Astrocyte (in vitro differentiated cells and primary cell): ENCODE measurements at places on chromosomes 3 and 15.

DNA sequence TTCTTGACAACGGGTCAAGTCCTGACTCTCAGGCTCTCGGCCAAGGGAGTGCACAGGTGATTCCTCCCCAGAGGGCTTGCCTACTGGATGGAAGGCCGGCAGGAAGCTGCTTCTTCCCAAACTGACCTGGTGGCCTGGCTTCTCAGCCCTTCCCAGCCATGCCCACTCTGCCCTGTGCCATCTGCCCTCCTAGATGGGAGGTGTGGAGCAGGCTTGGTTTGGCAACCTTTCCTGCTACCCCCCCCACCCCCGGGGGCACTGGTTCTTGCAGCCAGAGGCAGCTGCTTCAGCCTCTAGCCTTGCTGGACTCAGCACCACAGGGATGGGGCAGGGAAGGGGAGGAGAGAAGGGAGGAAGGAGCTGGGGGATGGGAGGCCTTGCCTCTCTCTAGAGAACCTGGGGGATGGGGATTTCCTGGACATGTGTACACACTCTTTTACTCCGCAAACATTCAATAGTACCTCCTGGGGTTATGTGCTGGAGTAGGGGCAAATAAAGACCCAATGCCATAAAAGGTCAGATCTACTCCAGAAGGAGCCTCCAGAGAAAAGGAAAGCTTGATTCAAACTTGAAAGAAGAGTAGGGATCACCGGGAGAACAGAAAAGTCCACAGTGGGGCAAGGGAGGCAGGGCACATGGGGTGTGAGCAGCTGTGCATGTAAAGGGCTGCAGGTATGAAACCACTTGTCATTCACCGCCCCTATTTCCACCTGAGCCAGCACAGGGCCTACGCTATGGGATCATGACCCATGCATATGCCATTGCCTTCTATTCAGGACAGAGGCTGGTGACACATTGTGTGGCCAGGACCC, 4.2 kb upstream of the DAPK2 start:
- no peak for DNase-seq

DNA sequence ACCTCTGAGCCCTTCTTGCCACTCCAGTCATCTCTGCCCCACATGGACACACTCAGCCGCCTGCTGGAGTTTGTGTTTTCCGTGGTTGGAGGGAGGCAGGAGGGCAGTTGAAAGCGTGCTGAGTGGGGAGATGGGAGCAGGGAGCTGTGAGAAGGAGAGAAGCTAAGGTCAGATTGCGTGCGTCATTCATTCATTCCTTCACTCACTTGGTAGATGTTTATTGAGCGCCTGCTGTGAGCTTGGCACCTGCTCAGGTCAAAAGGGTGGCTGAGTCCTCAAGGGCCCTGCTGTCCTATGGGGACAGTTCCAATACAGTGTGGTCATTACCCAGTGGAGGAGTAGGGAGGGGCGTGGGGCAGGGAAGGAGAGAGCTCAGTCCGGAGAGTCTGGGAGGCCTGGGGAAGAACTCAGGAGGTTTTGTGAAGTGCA, 23.5 kb downstream of the LIMD1 start:
- DNase-seq, result no peak

DNA sequence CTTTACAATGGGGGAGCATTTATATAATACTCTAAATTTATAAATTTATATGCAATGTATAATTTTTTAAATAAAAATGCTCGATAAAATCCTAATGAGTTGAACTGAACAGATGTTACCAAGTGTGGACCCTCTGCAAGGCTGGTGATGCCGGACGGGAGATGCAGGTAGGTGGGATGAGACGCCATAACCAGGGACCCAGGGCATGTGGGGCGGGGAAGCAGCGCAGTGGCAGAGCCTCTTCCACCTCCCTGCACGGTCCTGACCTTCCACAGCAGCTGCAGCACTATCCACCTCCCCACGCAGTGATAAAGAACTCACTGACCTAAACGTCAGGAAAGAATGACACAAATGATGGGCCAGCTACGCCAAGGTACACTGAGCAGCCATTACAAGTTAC, 12.8 kb downstream of the PCSK6 start:
- DNase-seq, result no peak

DNA sequence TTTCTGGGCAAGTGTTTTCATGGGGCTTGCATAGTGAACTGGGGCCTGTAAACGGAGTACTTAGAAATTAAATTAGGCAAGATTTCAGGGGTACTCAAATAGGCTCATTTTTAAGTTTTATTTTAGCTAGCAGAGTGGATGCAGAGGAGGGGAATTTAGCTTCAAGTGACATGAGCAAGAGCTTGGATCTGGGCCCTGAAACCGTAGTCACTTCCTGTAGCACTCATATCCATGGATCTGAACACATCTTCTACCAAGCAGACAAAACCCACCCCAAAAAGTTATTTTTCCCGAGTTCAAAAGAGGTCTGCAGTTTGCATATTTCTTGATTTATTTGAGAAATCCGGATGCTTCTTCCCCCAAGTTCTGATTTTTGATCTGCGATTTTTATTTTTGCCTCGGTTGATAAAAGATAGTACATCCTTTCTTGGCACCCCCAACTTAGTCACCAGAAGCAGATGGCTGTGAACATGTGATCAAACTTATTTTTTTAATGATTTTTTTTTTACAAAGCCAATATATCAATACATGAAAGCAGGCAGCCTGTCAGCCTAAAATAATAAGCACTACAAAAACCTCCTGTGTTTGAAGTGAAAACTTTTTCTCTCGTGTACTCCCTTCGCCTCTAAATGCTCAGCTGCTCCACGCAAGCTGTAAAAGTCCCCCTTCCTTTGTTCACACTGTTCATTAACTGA, 36.6 kb upstream of the STT3B start:
- DNase-seq, result peak; percentile 55

DNA sequence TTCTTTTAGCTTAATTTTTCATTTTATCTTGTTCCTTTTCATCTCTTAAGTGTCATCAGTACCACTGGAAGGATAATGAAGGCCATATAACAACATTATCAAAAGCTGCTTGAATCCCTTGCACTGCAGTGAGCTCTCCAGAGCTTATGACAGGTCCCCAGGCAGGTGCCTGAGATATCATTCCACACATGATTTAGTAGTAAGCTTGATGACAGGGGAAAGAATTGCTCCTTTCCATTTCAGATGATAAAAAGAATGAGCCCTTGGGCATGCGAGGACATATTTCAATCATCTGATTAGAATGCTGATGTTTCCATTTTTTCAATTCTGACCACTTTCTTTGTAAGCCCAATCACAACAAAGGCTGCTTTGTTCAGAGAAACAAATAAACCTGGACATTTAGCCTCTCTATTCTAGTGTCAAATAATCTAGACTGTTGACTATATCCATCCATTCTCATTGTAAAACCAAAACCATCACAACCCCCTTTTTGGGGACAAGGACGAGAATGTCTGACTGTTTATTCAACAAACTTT, 567.8 kb downstream of the IGSF11 start:
- DNase-seq, result no peak

DNA sequence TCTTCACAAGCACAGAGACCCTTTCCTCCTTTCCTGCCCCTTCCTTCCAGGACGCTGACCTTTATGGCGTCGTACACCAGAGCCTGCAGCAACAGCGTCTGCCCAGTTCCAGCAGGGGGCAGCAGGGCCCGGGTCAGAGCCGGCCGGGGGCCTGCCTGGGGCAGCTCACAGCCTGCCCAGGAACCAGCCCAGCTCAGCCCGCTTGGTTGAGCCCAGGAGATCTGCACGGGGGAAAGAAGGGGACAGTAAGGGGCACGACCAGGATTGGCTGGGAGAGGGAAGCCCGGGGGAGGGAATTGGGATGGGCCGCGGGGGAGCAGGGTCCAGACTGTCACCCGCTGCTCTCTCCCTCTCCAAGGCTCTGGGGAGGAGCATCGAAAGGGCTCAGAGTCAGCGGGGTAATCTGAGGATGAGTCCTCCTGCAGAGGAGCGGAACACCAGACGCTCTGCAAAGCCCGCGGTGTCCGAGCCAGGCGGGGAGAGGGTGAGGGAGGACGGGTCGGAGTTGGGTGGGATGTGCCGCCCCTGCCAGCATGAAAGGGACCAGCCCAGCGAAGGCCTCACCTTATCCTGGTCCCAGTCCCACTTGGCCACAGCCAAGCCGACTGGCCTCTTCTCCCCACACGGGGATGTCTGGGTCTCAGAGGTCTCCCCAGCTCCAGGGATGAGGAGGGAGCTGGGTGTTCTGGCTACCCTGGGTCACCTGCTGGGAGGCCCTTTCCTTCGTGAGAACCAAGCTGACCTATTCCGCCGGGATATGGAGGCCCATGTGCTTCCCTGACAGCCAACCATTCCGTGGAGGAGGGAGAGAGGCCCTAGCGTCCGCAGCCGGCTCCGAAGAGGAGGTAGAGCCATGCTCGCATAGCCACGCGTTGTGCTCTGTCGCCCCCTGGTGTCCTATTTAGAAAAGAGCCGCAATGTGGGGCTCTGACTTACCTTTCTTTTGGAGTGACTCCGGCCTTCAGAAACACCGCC, 7.4 kb upstream of the IGDCC3 start:
- DNase-seq, result peak; percentile 47

- no peak for DNase-seq
Measured at GRCh38 chr15:43106486-43106829, 620 bp upstream of the UBR1 start.

GRCh38 chr3:14179795-14180194, 1.2 kb downstream of the LSM3 start:
- DNase-seq, result no peak

- DNase-seq, result peak; percentile 1
Measured at GRCh38 chr3:190840146-190840545, 22.3 kb downstream of the GMNC start.

DNA sequence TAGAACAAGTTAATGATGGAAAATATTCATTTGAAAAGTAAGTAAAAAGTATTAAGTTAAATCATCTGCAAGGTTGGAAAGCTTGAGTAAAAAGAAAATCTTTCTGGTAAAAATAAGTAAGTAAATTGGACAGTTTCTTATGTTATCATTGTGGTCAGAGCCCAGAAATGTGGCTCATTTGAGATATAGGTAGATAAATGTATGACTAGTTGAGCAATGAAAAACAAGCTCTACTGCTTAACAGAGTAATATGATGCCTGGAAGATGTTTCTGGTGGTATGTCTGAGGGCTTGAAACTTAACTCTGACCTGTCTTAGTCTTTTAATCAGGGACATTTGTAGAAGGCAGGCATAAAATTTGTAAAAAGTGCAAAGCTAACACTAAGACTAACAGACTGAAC, 444.0 kb downstream of the MFSD1 start:
- DNase-seq, result peak; percentile 49

DNA sequence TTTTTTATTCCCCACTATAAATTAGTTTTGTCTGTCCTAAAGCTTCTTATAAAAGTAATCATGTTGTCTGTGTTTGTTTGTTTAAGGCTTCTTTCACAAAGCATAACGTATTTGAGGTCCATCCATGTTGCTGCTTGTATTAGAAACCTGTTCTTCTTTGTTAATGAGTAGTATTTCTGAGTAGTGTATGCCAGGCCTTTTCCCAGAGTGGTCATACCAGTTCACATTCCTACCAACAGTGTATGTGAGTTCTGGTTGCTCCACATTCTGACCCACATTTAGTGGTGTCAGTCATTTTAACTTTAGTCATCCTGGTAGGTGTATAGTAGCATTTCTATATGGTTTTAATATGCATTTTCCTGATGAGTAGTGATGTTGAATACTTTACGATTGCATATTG, 98.6 kb downstream of the NEO1 start:
- DNase-seq, result no peak

GRCh38 chr15:88484682-88485331, 17.3 kb downstream of the MRPS11 start:
- peak; percentile 21 for DNase-seq
